Stimulated activated CD8-positive, alpha-beta memory T cell treated with anti-CD3 and anti-CD28 coated beads, Interleukin-12 subunit alpha, Interleukin-12 subunit beta, amount 100 ng/mL, for 4 hours (primary cell): ENCODE measurements at places on chromosomes 4 and X.

- DNase-seq, result no peak
Measured at GRCh38 chr4:184016759-184017668, 111.9 kb downstream of the STOX2 start.

DNA sequence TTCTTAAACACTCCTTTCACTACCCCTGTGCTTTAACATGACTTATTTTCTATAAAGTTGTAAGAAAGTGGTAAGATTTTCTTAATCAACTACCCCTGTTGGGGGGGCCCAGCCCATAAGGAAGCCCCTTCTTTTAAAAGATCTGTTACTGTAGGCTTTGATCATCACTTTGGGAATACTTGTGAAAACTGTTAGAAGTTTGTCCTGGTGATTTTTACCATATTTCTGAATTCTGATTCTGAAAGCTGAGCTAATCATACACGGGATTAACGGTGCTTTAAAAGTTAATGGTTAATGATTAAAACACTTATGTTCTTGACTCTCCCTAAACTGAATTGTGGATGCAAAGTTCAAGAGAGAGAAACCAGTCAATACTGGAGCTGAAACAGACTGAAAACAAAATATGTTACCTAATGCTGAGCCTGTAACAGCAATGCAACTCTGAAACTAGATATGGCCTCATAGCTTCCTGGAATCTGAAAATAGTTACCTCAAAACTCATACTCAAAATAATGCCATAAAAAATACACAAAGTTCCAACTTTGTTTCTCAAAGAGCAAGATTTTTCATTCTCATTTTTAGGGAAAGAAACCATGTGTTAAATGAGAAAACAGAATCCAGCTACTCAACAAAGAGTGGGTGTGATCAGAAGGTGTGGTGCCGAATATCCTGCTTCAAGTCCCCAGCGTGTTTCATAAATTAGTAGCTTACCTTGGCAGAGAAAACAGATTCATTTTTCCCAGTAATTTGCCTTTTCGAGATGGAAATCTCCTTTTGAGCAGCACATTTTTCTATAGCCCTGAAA is 31.6 kb downstream of the ADH7 start:
- DNase-seq, result no peak

DNA sequence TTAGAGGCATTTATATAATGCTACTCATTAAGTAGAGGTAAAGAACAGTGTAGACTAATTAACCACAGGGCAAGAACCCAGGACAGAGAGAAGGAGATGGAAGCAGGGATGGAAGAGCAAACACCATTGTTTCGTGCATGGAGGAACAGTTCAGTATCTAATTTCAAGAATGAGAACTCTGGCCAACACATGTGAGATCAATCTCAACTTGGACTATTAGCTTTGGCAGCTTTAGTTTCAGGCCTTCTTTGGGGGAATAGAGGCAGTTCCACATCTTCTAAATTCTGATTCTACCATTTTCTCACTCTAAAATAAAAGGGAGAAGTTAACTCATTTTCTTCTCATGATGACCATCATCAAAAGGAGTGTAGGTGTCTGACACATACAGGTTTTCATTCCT is 207.0 kb downstream of the LDB2 start:
- no peak for DNase-seq

- no peak for DNase-seq
Measured at GRCh38 chr4:162422312-162422711, 258.5 kb upstream of the FSTL5 start.

- DNase-seq, result no peak
Measured at GRCh38 chrX:101415180-101416145, 7.4 kb downstream of the HNRNPH2 start.

- no peak for DNase-seq
Measured at GRCh38 chr4:48090621-48091020, 43.4 kb downstream of the TXK start.

DNA sequence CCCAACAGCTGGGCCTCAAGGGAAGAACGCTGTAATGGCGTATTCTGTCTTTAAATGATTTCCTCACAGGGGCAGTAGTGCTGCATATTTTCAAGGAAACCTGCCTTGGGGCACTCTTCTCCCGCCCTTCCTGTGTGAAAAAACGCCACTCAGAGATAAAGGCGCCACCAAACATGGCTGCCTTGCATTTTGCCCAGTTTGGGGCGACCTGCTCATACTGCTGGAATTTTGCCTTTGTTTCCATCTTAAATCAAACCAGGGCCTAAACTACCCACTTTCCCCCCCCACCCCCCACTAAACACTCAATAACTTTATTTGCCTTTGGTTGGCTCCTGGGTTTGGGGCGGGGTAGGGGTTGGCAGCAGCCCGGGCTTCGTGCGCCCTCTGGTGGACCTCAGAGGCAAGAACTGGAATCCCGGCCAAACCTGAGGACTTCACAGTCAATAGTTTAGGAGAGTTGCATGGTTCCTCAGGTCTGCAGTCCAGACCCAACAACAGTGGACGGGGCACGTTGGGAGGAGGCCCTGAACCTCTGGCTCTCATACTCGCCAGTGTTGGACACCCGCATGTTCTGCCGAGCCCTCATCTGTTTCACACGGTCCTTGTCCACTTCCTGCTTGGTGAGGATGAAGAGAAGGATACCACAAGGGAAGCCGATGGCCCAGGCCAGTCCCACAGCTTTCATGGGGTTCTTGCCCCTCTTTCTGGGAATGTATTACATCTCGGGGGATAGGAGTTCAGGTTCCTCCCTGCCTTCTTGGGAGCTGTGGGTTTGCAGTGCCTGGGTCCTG is 220.1 kb upstream of the STK26 start:
- peak; percentile 36 for DNase-seq

DNA sequence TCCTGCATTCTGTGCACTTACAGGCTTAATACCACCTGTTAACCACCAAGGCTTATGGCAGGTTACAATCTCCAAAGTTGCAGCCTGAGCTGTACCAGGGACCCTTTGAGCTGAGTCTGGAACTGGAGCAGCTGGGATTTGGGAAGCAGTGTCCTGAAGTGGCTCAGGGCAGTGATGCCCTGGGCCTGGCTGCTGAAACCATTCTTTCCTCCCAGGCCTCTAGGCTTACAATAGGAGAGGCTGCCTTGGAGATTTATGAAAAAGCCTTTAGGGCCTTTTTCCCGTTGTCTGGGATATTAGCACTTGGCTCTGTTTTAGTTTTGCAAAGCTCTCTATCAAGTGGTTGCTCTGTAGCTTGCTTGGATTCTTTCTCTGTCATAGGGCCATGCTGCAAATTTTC is 154.3 kb upstream of the CASK start:
- no peak for DNase-seq

DNA sequence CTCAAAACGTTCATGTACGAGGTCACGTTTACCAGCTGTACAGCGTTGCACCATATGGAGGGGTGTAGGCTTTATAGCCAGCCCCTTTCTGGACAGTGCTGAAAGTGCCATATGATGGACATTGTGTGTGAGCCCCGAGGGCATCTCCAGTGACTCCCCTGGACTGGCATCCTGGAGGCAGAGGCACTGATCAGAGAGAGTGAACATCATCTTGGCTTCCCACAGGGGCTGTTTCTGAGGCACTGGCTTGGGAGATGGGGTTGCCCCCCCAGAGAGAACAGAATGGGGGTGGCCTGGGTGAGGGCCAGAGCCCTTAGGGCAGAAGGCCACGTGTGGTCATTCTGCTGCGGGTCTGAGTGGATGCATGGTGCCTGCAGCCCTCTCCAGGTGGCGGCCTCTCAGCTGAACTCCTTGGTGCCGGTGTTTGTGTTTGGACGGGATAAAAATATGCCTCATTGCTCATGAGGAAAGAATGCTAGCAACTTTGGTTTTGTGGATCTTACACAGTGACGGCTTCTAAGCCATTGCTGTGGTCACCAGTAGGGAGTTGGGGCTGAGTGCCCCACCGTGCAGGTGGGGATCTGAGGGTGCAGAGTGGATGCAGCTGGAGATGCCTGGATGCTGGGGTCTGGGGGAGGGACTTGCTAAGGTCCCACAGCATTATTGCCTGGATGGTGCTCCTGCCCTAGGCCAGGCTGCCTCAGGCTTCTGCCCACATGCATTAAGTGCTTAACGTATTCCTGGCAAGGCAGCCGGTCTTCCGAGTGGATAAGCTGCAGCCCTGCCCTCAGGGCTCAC is 3.4 kb downstream of the WFS1 start:
- DNase-seq, result no peak

- DNase-seq, result no peak
Measured at GRCh38 chrX:52594658-52595057, 60.0 kb downstream of the SSX7 start.

DNA sequence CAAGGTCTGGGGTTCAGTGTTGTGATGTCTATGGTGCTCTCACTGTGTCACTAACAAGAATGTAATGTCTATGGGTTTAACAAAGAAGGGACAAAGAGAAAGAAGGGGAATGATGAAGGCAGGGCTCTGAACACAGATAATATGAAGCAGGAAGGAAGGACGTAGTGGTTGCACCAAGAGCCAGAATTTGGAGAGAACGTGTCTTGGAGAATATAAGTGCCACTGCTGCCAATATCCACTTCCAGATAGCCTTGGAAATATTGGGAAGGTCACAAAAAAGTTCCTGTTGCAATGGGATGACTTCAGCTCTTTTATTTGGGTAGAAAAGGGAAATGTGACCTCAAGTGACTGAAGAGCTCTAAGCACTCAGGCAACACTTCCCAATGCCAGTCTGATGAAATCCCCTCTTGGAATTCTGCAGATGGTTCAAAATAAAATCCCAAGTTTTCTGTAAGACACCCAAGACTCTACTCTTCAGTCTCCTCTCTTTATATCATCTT is 131.8 kb downstream of the PRKX start:
- no peak for DNase-seq

- no peak for DNase-seq
Measured at GRCh38 chr4:3813151-3814052, 47.2 kb downstream of the ADRA2C start.

DNA sequence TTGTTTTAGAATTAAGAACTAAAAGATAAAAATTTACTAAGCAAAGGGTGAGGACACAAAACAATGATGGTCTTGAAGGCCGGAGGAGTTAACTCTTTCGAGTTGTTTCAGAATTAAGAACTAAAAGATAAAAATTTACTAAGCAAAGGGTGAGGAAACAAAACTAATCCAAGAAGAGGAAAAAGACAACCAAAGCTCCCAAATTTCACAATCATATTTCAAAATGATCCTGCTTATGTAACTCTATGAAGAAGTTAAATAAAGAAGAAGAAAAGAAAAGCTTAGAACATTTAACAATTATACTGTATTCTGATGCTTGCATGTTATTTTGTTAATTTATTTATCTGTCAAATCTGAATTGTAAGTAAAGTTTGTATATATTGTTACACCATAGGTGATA is 154.8 kb upstream of the SLIT2 start:
- DNase-seq, result no peak

DNA sequence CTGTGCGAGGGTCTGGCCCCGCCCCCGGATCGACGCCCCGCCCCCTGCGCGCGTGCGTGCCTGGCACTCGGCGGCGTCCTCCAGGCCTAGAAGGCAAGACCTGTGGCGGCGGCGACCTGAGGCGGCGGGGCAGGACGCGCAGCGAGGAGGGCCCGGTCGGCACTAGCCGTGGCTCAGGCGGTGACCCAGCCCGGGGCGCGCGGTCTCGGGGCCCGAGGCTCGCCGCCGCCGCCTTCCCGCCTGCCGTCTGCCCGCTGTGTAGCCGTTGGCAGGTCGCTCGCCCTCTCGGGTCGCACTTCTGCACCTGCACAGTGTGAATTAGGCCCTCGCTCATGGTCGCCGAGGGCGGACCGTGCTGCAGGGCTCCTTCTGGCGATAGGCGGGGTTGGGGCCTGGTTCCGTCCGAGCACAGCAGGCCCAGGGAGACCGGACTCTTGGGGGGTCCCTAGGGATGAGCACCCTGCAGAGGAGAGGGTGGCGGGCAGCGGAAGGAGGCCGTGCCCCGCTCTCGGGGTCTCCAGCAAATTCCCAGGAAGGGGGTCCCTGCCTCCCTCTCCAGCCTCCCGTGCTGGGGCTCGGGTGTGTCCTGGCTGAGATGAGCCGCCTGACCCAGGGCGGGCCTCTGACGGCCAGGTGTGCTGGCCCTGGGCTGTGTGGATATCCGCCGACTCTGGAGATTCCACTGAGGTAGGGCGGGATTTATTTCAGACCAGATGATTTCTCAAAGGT is 557 bp upstream of the FAM53A start:
- no peak for DNase-seq

GRCh38 chr4:54695788-54696187 is 38.0 kb downstream of the KIT start:
- no peak for DNase-seq

DNA sequence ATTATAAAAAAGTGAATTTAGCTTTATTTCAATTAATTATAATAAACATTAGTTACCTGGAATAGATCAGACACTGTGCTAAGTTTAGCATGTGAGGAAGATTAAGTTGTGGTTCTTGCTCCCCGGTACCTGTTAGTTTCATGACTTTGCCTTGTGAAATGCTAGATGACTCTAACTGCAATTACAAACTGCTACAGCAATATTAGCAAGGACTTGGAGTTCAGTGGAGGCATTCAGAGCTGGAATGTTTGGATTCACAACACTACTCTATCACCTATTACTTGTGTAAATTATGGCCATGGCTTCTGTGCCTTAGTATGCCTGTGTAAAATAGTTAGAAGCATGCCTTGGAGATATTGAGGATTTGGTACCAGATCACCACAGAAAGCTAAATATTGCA is 21.4 kb upstream of the ANXA10 start:
- DNase-seq, result no peak

GRCh38 chrX:96843566-96843965 is 40.1 kb upstream of the RPA4 start:
- no peak for DNase-seq

DNA sequence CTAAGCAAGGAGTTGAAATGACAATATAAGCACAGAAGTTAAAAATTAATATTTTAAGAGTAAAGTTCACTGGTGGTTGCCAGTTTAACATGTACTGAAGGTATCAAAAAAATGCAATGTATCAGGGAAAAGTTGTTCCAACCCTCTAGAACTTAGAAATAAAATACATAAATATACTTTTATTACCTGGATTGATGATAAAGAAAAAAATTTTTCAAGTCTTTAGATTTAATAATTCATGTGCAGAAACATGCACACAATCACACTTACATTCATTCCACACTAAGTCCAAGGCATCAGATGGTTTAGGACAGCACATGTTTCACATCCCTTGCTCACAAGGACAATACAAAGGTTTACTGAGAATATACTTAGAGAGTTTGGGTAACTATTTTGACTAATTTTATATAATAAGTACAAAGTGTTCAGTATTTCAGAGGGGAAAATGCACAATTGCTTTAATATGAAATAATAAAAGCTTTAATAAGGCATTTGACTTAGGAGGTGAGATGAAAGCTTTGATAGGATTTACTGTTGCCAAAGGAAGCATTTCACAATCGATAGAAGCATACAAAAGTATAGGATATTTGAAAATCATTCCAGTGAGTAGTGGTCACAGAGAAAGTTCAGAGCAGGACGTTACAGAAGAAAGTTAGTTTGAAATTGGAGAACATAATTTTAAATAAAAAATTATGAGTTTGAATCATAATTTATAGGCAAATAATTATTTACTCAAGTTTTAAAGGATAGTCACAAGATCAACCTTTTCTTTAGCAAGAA is 392 bp upstream of the UGT2A3 start:
- no peak for DNase-seq

GRCh38 chr4:80058740-80059139 is 14.3 kb downstream of the ANTXR2 start:
- DNase-seq, result no peak

- DNase-seq, result no peak
Measured at GRCh38 chrX:137748827-137749226, 182.9 kb downstream of the ZIC3 start.

GRCh38 chr4:56326363-56326762 is 60.9 kb downstream of the AASDH start:
- DNase-seq, result no peak
